GM23248 (cell line): ENCODE measurements at places on chromosomes 12 and 14. TPM values are rescaled to one million over a fixed set of nuclear protein-coding genes. Genes with fewer than 3 reads are reported as not detected.

Gene TCL1A
- total RNA-seq: not detected in 2 replicates

Gene WIF1
- not detected in 2 replicates for total RNA-seq

Gene LGR5
- total RNA-seq: not detected in 2 replicates

Gene PITPNM2
- 2.0 and 2.1 TPM in 2 replicates for total RNA-seq

Gene CLEC1A
- not detected in 2 replicates for total RNA-seq

Gene NFE2
- total RNA-seq: not detected in 2 replicates

Gene PLEKHD1
- not detected in 2 replicates for total RNA-seq

Gene FOXG1
- not detected in 2 replicates for total RNA-seq

Gene TMEM63C
- total RNA-seq: not detected in 2 replicates

Gene RNASE12
- total RNA-seq: not detected in 2 replicates

Gene WNT1
- total RNA-seq: not detected in 2 replicates

GRCh38 chr12:67677166-67677565 is 28.6 kb downstream of the DYRK2 start:
- H3K4me1 ChIP-seq: peaks cover 50% of the 10 kb centered on the region
- H3K36me3 ChIP-seq: no peaks in the 10 kb centered on the region
- no peaks in the 10 kb centered on the region for H3K27me3 ChIP-seq
- peak; percentile 34 for DNase-seq
- no peak overlapping the region for H3K4me3 ChIP-seq

GRCh38 chr12:46179693-46180452 is 89.0 kb downstream of the SLC38A1 start:
- H3K4me3 ChIP-seq: no peak overlapping the region
- H3K36me3 ChIP-seq: no peaks in the 10 kb centered on the region
- H3K4me1 ChIP-seq: no peaks in the 10 kb centered on the region
- H3K27ac ChIP-seq: no peak overlapping the region
- DNase-seq: no peak
- H3K27me3 ChIP-seq: no peaks in the 10 kb centered on the region

- no peaks in the 10 kb centered on the region for H3K27me3 ChIP-seq
- no peak overlapping the region for H3K27ac ChIP-seq
- no peaks in the 10 kb centered on the region for H3K4me1 ChIP-seq
- peak overlapping the region; percentile 21; the same call in 1 of the 2 replicates for H3K4me3 ChIP-seq
- H3K36me3 ChIP-seq: no peaks in the 10 kb centered on the region
- peak; percentile 92 for DNase-seq
Measured at GRCh38 chr12:57904848-57905811, 36.2 kb upstream of the ATP23 start.

- no peak overlapping the region for H3K27ac ChIP-seq
- H3K4me3 ChIP-seq: peak overlapping the region; percentile 68
- peaks cover 14% of the 10 kb centered on the region; the same call in 1 of the 2 replicates for H3K4me1 ChIP-seq
- H3K36me3 ChIP-seq: no peaks in the 10 kb centered on the region
Measured at GRCh38 chr12:49091836-49092085, 2.8 kb downstream of the DHH start.

GRCh38 chr12:108630481-108631207 is 3.0 kb downstream of the SELPLG start:
- no peak overlapping the region for H3K4me3 ChIP-seq
- H3K27me3 ChIP-seq: no peaks in the 10 kb centered on the region
- peak overlapping the region; percentile 87 for H3K27ac ChIP-seq

GRCh38 chr12:45986641-45987339 is 3.6 kb downstream of the SCAF11 start:
- no peaks in the 10 kb centered on the region for H3K36me3 ChIP-seq
- H3K4me1 ChIP-seq: peaks cover 23% of the 10 kb centered on the region
- H3K4me3 ChIP-seq: peak overlapping the region; percentile 80
- H3K27me3 ChIP-seq: no peaks in the 10 kb centered on the region
- DNase-seq: peak; percentile 35

DNA sequence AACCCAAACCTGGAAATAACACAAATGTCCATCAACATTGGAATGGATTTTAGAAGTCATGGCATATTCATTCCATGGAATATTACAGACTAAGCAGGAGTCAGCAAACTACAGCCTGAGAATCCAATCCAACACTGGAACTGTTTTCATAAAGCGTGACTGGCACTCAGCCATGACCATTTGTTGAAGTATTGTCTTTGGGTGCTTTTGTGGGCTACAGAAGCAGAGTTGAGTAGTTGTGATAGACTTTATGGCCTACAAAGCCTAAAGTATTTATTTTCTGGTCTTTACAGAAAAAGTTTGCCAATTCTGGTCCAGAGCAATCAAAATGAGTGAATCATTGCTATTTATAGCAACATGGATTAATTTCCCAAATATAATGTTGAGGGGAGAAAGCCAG is 34.5 kb upstream of the FRS2 start:
- no peaks in the 10 kb centered on the region for H3K36me3 ChIP-seq

DNA sequence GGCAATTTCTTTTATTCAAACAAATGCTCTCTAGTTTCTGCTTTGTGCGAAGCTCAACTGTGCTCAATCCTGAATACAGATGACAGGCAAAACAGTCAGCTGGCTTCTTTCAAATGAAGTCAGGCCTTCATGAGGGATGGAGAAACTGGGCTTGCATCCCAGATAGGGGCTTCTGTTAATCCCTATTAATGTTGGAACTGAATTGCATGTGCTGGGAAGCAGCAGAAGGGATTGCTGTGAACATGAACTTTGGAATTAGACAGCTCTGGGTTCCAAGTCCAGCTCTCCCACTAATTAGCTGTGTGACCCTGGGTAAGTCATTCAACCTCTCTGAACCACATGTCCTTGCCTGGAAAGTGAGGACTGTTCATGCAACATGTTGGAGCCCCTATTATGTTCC is 21.1 kb upstream of the CORO1C start:
- peaks cover 19% of the 10 kb centered on the region for H3K4me1 ChIP-seq
- no peaks in the 10 kb centered on the region for H3K36me3 ChIP-seq
- DNase-seq: no peak
- no peak overlapping the region for H3K27ac ChIP-seq

GRCh38 chr14:24283796-24284460 is 12.5 kb upstream of the RABGGTA start:
- no peaks in the 10 kb centered on the region for H3K36me3 ChIP-seq
- no peak overlapping the region for H3K4me3 ChIP-seq

- peak overlapping the region; percentile 98 for H3K4me3 ChIP-seq
- H3K36me3 ChIP-seq: no peaks in the 10 kb centered on the region
- H3K4me1 ChIP-seq: peaks cover 15% of the 10 kb centered on the region
- H3K27me3 ChIP-seq: no peaks in the 10 kb centered on the region
Measured at GRCh38 chr12:56222531-56222895, 791 bp upstream of the RNF41 start.

DNA sequence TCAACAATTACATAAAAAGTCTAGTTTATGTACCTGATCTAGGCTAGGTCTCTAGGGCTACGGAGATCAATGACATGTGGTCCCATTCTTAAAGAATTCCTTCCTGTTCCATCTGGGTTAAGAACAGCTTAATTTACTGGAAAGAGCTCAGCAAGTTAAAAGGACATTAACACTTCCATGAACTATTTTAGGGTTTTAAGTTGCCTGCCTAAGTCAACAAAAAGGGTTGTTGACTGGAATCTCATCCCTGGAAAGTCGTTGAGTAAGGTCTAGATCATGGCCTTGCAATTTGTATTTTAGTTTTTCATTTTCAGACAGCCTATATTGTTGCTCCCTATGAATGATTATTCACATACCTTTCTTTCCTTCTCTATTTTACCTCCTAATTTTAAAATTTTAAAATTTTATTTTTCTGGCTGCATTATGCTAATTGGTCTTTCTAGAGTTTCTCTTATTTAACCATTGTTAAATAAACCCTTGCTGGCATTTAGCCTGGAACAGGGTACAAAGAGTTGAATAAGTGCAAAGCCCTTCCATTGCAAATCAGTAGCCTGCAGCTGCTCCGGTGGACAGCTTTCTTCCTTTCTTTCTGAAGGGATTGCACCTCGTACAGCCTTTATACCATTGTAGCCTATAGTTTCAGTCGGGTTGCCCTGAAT is 66.3 kb downstream of the VRK1 start:
- no peaks in the 10 kb centered on the region for H3K36me3 ChIP-seq
- no peak overlapping the region for H3K27ac ChIP-seq
- no peaks in the 10 kb centered on the region for H3K27me3 ChIP-seq
- peaks cover 7% of the 10 kb centered on the region; the same call in 1 of the 2 replicates for H3K4me1 ChIP-seq
- no peak overlapping the region for H3K4me3 ChIP-seq
- DNase-seq: no peak

DNA sequence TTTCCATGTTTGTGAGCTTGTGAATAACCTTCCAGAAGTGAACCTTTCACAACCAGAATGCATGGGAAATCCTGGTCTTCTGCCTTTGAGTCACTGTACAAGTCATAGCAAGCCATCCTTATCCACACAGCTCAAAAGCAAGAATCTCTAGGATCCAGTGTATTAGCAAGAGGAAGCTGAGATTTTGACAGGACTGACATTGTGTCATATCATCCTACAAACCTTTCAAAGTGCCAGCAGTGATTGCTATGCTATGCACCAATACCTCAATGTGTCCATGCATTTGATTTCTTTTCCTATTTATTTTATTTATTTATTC is 13.5 kb upstream of the NRDE2 start:
- DNase-seq: peak; percentile 36
- H3K27ac ChIP-seq: no peak overlapping the region
- no peak overlapping the region for H3K4me3 ChIP-seq
- H3K36me3 ChIP-seq: no peaks in the 10 kb centered on the region
- H3K4me1 ChIP-seq: no peaks in the 10 kb centered on the region

- H3K4me1 ChIP-seq: peaks cover 17% of the 10 kb centered on the region
- H3K36me3 ChIP-seq: no peaks in the 10 kb centered on the region
- no peaks in the 10 kb centered on the region for H3K27me3 ChIP-seq
- DNase-seq: no peak
Measured at GRCh38 chr12:89083491-89083890, 268.8 kb downstream of the DUSP6 start.

GRCh38 chr12:15693228-15693911 is 95.8 kb downstream of the EPS8 start:
- H3K4me1 ChIP-seq: peaks cover 39% of the 10 kb centered on the region
- H3K36me3 ChIP-seq: no peaks in the 10 kb centered on the region
- no peaks in the 10 kb centered on the region for H3K27me3 ChIP-seq
- H3K4me3 ChIP-seq: no peak overlapping the region
- H3K27ac ChIP-seq: peak overlapping the region; percentile 17; the same call in 1 of the 2 replicates
- peak; percentile 68 for DNase-seq

GRCh38 chr14:50985859-50986331 is 41.6 kb upstream of the PYGL start:
- no peaks in the 10 kb centered on the region for H3K36me3 ChIP-seq
- no peak for DNase-seq
- H3K27ac ChIP-seq: no peak overlapping the region
- H3K4me1 ChIP-seq: peaks cover 8% of the 10 kb centered on the region; the same call in 1 of the 2 replicates

DNA sequence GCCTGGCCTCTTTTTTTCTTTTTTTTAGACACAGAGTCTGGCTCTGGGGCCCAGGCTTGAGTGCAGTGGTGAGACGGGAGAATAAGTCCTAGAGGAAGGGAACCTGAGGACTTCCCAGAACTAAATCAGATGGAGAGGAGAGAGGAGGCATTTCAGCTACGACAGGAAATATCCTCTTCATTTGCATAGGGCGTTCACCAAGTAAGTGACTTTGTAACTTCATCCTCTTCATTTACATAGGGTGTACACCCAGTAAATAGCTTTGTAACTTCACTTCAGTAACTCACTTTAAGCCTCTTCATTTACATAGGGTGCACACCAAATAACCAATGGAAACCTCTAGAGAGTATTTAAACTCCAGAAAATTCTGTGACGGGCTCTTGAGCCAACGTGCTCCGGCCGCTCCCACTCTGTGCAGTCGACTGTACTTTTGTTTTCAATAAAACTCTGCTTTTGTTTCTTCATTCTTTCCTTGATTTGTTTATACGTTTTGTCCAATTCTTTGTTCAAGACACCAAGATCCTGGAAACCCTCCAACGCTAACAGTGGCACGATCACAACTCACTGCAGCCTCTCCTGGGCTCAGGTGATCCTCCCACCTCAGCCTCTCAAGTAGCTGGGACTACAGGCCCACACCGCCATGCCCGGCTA is 21.4 kb upstream of the ANKRD9 start:
- H3K27ac ChIP-seq: no peak overlapping the region
- H3K27me3 ChIP-seq: no peaks in the 10 kb centered on the region
- DNase-seq: no peak

- H3K36me3 ChIP-seq: peaks cover 20% of the 10 kb centered on the region; the same call in 1 of the 2 replicates
- H3K4me3 ChIP-seq: peak overlapping the region; percentile 92
- DNase-seq: no peak
- H3K4me1 ChIP-seq: peaks cover 16% of the 10 kb centered on the region
- H3K27ac ChIP-seq: peak overlapping the region; percentile 96
Measured at GRCh38 chr14:75277815-75278421, 710 bp upstream of the FOS start.

GRCh38 chr14:76375947-76376404 is at the start of gene ESRRB:
ESRRB (plus strand) TSS chr14:76376137; CDS start chr14:76376402, 265 bp downstream.
- H3K4me1 ChIP-seq: no peaks in the 10 kb centered on the region
- no peaks in the 10 kb centered on the region for H3K36me3 ChIP-seq
- peak within 1 kb of the TSS; percentile 25; the same call in 1 of the 2 replicates for H3K4me3 ChIP-seq
- DNase-seq: peak; percentile 18
- H3K27ac ChIP-seq: no peak within 1 kb of the TSS

DNA sequence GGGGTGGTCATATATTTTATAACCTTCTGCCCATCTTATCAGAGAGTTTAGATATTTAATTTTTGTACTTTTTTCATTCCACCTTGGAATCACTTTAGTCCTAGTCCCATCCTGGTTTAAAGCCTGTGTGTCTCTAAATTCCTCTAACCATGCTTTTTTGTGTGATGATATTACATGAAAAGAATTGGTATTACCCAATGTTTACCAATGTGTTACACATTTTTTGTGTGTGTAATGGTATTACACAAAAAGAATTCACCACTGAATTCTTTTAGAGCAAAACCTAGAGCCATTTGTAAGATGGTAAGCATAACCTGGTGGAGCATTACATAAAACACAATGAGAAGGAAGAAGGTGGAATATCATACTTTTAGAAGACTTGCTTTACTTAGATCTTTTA is 77.5 kb downstream of the FAR2 start:
- peak; percentile 62 for DNase-seq
- H3K27ac ChIP-seq: no peak overlapping the region
- H3K27me3 ChIP-seq: no peaks in the 10 kb centered on the region

DNA sequence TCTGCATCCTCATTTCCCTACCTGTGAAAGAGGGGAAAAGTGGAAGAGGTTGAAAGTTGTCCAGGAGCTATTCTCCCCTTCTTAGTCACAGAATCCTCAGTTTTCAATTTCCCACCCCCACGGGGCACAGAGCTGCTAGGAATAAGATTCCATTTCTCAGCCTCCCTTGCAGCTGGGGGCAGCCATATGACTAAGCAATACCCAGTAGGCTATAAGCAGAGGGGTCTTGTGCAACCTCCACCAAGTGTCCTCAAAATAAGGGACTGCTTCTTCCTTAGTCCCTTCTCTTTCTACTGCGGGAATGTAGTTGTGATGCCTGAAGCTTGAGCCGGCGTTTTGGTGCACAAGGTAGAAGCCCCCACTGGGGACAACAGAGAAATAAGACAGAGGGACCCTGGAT is 40.9 kb downstream of the VWF start:
- H3K27me3 ChIP-seq: no peaks in the 10 kb centered on the region
- H3K4me3 ChIP-seq: no peak overlapping the region
- peaks cover 29% of the 10 kb centered on the region for H3K4me1 ChIP-seq
- DNase-seq: no peak

GRCh38 chr12:3679831-3680230 is 73.1 kb downstream of the CRACR2A start:
- no peak for DNase-seq
- no peaks in the 10 kb centered on the region for H3K4me1 ChIP-seq
- no peak overlapping the region for H3K27ac ChIP-seq
- no peaks in the 10 kb centered on the region for H3K36me3 ChIP-seq
- no peak overlapping the region for H3K4me3 ChIP-seq
- no peaks in the 10 kb centered on the region for H3K27me3 ChIP-seq
